ENCODE measurements at places on chromosomes 12 and 14. TPM values are rescaled to one million over a fixed set of nuclear protein-coding genes. Genes with fewer than 3 reads are reported as not detected.

Gene LRRIQ1
- polyA plus RNA-seq = 0.02 TPM

Gene COCH
- 2.5 TPM for polyA plus RNA-seq

Gene LTB4R2
- polyA plus RNA-seq = 1.3 TPM

Gene CDKN3
- polyA plus RNA-seq = 3.8 TPM

Gene GSC
- polyA plus RNA-seq = not detected

Gene FOS
- 32.9 TPM for polyA plus RNA-seq

Gene KRT72
- polyA plus RNA-seq = 1.4 TPM

Gene HVCN1
- polyA plus RNA-seq = 106 TPM

Measured in spleen (tissue), 13 donors.